ENCODE measurements at places on chromosomes 5 and 9. TPM values are rescaled to one million over a fixed set of nuclear protein-coding genes. Genes with fewer than 3 reads are reported as not detected.

- no peak for DNase-seq
Observed at GRCh38 chr9:93697352-93698139, 121.2 kb downstream of the PHF2 start.

- DNase-seq: no peak
Observed at GRCh38 chr9:105023788-105024187, 95.8 kb upstream of the ABCA1 start.

DNA sequence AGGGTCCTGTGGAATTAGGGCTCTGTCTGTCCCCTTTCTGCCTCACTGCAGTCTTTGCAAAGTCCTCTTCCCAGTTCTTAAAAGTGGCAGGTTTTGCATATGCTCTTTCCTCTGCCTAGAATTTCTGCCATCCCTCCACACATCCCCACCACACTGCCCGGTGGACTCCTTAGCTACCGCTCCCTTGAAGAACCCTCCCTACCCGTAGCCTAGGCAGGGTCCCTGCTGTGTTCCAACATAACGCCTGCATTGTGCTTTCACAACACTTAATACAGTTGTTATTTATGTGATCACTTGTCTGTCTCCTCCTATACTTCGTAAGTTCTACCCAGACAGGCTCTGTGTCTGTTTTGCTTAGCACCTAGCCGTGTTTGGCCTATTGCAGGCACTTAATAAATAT is 142.5 kb upstream of the DMRT1 start:
- no peak for DNase-seq

DNA sequence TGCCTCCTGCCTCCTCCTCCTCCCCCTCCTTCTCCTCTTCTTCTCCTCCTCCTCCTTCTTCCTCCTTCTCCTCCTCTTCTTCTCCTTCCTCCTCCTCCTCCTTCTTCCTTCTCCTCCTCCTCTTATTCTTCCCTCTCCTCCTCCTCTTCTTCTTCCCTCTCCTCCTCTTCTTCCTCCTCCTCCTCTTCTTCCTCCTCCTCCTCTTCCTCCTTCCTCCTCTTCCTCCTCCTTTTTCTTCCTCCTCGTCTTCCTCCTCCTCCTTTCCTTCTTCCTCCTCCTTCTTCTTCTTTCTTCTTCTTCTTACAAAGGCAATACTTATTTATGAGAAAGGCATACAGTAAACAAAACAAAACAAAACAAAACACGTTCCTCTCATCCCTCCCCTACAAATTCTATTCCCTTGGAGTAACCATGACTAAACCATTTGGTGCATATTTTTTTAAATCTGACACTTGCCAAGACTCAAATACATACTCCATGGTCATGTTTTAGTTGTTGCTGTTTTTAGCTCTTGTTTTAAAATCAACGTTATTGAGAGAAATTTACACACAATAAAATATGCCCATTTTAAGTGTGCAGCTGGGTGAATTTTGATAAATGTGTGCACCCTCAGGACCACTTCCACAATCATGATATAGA is 135.6 kb downstream of the FOXD1 start:
- no peak for DNase-seq

GRCh38 chr9:77063645-77064285 is 44.3 kb downstream of the FOXB2 start:
- no peak for DNase-seq

DNA sequence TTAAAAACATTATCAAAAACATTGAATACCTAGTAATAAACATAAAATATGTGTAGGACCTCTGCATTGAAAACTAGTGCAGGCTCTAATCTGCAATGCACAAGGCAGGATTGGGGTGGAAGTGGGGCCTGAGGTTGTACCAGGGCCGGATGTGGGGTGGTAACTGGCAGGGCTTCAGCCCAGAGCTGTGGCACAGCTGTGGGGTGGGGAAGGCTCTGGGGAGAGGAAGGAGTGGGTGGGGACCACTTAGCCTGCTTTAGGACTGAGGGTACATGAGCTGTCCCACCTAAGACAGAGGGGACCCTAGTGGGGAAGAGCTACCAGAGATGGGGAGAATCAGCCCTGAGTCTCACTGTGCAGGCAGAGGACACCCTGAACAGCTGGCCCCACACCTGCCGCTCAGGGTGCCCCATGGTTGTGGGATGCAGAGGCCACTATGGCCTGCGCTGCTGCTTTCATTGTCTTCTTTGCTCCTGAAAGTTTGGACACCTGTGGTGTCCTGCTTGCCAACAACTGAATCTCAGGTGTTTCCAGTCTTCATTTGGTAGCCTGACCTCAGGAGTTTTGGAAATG is 311.4 kb downstream of the TLE4 start:
- DNase-seq: peak; percentile 10

DNA sequence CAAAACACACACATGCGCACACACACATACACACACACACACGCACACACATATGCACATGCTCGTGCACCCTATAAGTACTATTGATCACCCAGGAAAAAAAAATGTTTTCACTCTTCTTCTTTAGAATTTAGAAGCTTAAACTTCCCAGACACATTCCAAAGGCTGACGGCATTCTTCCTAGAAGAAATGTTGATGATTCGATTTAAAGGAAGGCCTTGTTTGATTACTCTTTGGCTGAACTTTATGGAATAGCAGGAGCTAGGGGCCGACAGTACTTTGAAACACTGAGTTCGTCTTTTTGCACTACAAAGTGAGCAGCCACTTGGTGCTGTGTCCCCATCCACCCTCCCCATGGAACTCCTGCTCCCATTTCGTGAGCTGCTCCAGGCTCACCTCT is 113.2 kb downstream of the EGFLAM start:
- DNase-seq: no peak

- no peak for DNase-seq
Observed at GRCh38 chr9:14135421-14135820, 178.5 kb downstream of the NFIB start.

DNA sequence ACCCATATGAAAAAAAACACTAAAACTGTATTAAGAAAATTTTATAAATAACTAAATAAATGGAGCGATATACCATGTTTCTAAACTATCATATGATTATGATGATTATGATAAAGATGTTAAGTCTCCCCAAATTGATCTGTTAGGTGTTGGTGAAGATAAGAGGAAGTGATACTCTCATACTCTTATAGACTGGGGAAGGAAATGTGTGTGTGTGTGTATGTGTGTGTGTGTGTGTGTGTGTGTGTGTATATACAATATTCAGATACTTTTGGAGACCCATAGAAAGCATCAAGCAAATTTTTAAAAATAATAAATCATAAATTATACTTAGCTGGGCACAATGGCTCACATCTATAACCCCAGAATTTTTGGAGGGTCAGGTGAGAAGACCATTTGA is 62.9 kb downstream of the TMEM232 start:
- no peak for DNase-seq

DNA sequence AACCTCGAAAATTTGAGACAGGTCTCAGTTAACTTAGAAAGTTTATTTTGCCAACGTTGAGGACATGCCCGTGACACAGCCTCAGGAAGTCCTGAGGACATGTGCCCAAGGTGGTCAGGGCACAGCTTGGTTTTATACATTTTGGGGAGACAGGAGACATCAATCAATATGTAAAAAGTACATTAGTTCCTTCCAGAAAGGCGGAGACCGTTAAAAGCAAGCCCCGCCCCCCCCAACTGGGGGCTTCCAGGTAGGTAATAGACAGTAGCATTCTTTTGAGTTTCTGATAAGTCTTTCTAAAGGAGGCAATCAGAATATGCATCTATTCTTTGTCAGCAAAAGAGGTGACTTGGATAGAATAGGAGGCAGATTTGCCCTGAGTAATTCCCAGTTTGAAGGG is 599 bp upstream of the MOCS2 start:
- DNase-seq: no peak

DNA sequence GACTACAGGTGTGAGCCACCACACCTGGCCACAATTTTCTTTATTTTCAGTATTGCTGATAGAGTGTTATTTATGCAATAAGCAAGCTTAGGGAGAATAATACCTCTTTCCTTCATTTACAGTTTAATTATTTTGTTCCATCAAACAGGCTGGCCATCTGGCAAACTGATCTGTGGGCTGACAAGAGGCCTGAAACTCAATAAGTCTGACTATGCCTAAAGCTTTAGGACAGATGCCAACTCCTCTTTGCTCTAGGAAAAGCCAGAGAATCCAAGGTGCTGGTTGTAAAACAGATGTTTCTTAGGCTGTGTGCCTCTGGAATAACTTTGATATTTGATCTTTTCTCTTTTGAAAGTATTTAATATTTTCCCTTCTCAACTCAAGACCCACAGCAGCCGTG is 98.4 kb downstream of the TARS1 start:
- DNase-seq: no peak

DNA sequence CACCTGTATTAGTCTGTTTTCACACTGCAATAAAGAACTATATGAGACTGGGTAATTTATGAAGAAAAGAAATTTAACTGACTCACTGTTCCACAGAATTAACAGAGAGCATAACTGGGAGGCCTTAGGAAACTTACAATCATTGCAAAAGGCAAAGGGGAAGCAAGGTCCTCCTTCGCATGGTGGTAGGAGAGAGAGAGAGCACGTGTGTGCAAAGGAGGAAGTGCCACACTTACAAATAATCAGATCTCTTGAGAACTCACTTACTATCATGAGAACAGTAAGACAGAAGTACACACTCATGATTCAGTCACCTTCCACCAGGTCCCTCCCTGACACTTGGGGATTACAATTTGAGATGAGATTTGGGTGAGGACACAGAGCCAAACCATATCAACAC is 258.7 kb downstream of the TRIM32 start:
- no peak for DNase-seq

GRCh38 chr9:14310311-14310710 is 3.6 kb downstream of the NFIB start:
- DNase-seq: no peak

DNA sequence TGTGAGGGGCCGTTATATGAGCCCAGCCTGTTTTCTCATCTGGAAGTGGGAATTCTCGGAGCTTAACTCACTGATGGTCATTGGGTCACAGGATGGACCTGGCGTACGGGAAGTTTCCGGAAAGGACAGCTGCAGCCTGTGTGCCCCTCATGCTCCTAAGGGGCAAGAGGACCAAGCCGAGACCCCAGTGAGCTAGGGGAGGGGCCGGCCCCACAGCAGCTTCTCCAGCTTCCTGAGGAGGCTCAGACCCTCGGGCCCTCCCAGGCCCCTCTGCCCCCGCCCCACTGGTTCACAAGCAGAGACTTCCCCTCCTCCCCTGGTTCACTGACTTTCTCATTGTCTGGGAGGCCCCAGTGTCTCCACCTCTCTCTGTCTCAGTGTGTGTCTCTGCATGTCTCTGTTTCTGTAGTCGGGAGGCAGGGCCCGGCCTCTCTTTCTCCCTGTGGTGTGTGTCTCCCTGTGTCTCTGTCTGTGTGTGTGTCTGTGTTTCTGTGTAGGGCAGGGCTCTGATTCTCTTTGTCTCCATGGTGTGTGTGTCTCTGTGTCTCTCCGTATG is 32.3 kb upstream of the FIBCD1 start:
- DNase-seq: no peak

DNA sequence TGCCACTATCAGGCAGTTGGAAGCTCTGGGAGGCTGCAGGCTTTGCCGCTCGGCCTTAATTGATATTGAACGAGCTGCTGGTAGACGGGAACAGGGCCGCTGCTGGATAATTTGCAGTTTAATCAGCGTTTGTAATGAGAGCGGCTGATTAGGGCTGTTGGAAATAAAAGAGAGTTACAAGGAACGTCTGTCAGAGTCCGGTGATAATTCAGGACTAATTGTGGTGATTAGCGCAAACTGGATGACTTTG is 68.2 kb upstream of the TBCA start:
- no peak for DNase-seq

GRCh38 chr5:132012371-132013005 is 1.0 kb upstream of the ACSL6 start:
- DNase-seq: no peak

DNA sequence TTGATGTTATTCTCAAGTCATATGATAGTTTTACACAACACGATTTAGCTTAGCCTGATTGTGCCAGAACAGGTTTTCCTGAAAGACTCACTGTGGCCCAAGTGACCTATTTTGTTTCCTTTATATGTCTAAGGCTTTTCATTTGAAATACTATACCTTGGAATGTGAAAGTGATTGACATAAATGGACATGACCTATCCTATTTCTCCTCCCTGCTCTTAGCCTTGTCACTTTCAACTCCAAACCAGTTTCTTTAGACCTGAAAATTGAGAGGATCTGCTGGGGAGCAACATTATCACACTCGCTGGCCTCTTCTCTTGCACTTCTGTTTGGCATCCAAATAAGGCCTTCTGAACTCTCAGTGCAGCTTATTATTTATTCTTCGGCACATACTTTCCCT is 496.8 kb downstream of the MAT2B start:
- no peak for DNase-seq

- DNase-seq: no peak
Observed at GRCh38 chr9:71685988-71686387, 82.3 kb downstream of the CEMIP2 start.

DNA sequence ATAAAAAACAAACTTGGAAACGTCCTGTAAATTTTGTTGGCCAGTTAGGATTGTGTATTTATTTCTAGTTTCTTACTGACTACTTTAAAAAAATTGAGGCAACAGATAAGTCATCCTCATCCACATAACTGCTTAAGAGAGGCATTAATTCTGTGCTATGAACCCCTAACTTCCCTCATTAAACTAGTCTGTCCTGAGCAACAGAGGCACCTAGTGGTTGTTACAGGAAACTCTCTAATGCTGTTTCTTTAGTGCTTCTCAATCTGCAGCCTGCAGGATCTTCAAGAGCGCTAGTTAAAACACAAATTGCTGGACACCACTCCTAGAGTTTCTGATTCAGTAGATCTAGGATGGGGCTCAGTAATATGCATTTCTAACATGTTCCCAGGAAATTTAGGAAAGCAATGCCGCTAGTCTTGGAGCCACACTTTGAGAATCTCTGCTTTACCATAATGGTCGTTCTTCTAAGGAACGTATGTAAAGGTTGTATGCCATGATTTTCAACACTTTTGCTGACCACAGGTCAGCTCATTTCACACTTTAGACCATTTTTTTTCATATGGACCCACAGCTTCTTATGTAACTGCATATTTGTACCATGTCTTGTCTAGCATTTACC is 410.1 kb upstream of the SMARCA2 start:
- DNase-seq: no peak

Gene PCDHA11
- not detected for total RNA-seq

Gene ATOX1
- 29.6 TPM for total RNA-seq

Gene RHOBTB3
- total RNA-seq: 1.1 TPM

Gene GIN1
- 8.0 TPM for total RNA-seq

Gene SH3TC2
- 0.59 TPM for total RNA-seq

Gene GLDC
- 2.2 TPM for total RNA-seq

Gene S100Z
- 1.3 TPM for total RNA-seq

Gene TMEM267
- 8.5 TPM for total RNA-seq

Gene TOR4A
- 12.2 TPM for total RNA-seq

Gene CDKN2B-AS1
- not detected for total RNA-seq

Gene CMBL
- 1.3 TPM for total RNA-seq
